ENCODE measurements at places on chromosomes 13 and 19.

DNA sequence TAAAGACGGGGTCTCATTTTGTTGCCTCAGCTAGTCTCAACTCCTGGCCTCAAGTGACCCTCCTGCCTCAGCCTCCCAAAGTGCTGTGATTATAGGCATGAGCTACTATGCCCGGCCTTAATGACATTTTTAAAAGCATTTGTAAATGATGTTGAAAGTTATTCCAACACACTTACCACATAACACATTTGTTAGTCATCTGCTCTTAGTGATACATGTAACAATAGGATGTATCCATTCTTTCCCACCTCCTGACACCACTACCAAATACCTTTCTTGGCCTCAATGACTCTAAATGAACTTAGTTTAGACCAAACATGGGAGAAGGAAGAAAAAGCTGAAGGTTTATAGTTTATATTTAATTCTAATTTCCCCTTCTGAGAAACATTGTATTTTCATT, 59.8 kb upstream of the MEDAG start:
- no peak for DNase-seq

DNA sequence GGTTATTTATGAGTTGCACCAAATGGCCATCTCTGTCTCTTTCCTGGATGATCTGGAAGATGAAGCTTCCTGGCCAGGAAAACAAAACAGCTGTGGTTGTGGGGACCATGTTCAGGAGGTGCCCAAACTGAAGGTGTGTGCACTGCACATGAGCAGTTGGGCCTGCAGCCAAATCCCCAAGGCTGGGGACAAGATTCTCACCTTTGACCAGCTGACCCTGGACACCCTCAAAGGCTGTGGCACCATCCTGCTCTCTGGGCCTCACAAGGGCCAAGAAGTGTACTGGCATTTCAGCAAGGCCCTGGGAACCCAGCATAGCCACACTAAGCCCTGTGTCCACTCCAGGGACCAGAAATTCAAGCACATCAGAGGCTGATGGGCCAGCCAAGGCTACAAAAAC, 84.2 kb downstream of the KCNRG start:
- DNase-seq, result no peak

DNA sequence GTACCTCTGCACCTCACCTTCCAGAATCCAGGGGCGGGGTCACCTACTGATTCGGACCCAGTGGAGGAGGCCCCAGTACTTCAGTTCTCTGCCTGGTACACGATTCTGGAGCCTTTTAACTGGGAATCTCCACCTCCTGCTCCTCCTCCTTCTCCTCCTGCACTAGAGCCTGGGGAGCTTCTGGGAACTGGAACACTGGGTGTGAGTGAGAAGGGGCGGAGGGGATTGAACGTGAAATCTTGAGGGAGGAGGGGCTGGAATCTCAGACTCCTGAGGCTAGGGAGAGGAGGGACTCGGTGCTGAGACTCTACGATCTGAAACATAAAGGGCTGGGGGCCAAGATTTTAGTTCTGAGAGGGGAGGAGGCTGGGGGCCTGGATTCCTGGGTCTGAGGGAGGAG, at the start of gene KLK8:
KLK8 (minus strand) TSS at position 90 of the 400 bp plus-strand sequence. CDS start 437 bp downstream, outside the sequence.
- no peak for DNase-seq

- DNase-seq, result no peak
Measured at GRCh38 chr19:44280916-44281315, 21.2 kb downstream of the ZNF233 start.

DNA sequence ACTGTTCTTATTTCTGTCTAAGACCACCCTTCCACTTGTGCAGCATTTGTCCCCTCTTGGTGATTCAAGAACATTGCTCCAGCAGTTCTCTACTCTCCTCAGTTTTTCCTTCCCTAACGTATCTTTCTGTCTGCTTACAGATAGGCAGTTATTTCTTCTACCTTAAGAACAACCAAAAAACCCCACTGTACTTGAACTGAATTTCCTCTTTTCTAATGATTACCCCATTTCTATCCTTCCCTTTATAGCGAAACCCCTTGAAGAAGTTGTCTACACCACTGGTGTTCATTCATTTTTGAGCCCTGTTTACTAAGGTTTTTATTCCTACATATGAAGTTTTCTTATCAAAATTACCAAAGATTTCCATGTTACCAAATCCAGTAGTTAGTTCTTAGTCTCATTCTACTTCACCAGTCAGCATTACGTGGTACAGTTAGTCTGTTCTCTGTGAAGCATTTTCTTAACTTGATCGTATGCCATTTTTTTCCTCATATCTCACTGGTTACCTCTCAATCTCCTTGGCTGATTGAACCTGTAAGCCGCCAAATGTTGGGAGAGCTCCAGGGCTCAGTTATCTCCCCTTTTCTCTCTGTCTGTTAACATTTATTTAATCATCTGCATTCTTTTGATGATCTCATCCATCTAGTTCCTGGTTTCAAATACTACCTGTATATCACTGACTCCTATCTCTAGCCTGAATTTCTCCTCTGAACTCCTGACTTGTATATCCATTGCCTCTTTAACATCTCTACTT, 9.0 kb downstream of the LSM14A start:
- DNase-seq, result no peak
